ENCODE measurements at places on chromosomes 3 and 15.

DNA sequence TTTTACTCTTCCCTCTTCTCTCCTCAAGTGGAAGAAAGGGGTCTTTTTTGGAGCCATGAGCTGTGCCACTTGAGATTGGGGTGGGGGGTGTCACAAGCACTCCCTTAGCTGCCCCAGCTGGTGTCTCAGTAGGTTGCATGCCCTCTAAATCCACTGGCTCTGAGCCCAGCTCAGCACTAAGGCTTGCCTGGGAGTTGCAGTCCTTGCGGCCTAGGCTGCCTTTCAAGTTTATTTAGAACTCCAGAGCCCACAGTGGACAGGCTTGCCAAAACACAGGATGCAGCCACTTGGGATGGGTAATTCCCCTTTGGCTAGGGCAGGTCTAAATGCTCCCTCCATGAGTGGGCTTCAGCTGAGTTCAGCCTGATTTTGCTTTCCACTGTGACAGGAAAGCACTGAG, 24.7 kb downstream of the C3orf20 start:
- no peak for DNase-seq

DNA sequence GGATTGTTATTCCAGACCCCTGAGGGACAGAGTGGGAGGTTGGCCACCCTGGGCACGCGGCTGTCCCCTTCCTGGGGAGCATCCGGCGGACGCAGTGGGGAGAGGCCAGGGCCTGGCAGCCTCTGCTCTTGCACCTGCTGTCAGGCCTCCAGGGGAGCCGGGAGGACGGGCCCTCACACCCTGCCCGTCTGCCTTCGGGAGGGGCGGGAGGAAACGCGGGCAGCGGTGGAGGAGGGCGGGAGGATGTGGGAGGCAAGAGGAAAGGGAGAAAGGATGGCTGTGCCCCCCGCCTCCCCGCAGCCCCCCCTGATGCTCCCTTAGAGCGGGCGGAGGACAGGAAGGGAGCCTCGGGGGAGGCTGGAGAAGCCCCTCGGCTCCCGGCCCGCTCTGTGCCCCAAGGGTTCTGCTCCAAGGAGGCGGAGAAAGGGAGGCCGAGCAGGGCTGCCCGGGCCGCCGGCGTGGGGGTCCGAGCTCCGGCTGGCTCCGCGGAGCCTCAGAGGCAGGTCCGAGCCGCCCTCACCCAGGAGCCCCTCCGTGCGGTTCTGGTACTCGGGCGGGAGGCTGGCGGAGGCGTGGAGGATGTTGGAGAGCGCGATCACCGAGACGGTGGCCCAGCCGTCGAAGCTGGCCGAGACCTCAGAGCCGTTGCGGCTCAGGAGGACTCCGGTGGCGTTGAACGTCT, 40.9 kb downstream of the MUC20 start:
- no peak for DNase-seq

- DNase-seq: no peak
Observed at GRCh38 chr3:66396888-66397287, 103.9 kb downstream of the LRIG1 start.

- no peak for DNase-seq
Observed at GRCh38 chr3:119195911-119196310, 22.5 kb downstream of the UPK1B start.

DNA sequence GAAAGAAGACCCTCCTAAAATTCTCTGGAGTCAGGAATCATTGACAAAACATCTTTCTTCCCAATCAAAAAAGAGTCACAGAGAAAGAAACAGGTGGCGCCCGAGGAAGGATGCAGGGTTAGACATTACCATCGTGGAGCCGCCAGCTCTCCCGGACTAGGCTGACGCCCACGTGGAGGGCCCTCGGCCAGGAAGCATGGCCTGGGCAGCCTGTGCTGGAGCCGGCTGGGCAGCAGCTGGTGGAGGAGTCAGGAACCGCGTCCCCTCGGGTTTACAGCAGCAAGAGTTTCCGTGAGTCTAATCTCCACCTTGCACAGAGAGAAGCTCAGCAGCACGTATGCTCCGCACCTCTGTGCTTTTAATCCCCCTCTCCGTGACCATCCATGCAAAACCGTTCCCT, 533.7 kb upstream of the ATP11B start:
- DNase-seq: peak; percentile 12

- no peak for DNase-seq
Observed at GRCh38 chr3:69562020-69562419, 176.1 kb upstream of the FRMD4B start.

GRCh38 chr3:1506090-1506489, 413.3 kb downstream of the CNTN6 start:
- DNase-seq: no peak

DNA sequence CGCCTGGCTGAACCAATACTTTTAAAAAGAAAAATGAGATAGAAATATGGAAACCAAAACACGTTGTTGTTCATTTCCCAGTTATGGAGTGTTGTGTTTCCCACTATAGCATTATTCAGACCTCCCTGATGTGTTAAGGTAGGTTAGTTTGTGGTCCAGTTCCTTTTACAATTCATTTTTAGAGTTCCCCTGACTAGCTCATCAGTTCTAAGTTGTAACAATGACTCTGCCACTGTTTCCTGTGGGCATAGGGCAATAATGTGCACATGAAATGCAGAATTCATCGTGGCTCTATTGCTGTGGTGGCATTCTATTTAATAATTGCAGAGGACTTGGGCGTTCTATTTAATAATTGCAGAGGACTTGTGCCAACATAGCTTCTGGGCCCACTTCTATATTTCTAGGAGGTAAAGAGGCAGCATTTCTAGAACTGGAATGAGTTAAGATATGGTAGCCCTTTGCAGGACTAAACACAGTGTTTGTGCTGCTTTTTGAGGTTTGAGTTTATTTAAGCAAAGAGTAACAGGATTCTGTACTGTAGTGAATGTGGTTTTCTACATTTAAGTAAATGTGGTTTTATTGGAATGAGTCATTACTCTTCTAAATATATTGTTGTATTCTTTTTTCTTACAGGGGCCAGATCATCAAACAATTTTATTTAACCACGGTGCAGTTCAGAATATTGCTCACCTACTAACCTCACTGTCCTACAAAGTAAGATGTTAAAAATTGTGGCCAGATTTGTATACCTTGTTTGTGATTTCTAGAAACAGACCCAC, 47.5 kb downstream of the ARMC8 start:
- no peak for DNase-seq

DNA sequence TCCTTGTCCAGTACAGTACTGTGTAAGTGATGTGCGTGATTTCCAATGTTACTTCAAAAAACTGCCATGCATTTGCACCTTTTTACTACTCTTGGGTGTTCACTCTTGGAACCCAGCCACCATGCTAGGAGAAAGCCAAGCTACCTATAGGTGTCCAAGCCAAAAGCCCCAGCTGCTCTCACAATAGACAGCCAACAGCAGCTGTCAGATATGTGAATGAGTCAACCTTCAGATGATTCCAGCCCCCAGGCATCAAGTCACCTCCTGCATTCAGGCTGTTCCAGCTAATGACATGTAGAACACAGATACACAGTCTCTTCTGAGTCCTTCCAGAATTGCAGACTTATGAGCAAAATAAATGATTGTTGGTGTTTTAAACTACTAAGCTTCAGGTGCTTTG, 417.7 kb upstream of the TGFBR2 start:
- DNase-seq: no peak

DNA sequence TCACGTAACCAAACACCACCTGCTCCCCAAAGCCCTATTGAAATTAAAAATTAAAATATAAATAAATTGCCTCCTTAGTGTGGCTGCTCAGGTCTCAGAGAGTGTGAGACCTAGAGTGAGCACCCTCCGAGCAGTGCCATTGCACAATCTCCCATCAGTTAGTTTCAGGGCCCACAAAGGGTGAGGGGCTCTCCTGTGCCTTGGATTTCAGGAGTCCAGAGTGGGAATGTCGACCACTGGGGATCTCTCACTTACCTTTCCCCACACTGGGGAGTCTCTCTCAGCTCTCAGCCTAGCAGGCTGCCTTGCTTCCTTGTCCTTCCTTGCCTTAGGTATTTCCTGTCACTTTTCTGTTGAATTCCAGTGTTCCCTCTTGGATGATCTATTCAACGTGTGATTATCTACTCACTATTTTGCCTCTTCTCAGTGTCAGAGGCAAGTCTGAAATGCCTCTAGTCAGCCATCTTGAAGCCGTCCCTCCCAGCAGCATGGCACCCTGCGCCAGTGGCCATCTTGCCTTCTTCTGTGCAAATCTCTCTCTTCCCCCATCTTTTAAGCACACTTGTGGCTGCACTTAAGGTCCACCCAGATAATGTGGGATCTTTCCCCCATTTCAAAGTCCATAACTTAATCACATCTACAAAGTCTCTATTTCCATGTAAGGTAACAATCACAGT, 119.3 kb downstream of the LRRK1 start:
- no peak for DNase-seq

DNA sequence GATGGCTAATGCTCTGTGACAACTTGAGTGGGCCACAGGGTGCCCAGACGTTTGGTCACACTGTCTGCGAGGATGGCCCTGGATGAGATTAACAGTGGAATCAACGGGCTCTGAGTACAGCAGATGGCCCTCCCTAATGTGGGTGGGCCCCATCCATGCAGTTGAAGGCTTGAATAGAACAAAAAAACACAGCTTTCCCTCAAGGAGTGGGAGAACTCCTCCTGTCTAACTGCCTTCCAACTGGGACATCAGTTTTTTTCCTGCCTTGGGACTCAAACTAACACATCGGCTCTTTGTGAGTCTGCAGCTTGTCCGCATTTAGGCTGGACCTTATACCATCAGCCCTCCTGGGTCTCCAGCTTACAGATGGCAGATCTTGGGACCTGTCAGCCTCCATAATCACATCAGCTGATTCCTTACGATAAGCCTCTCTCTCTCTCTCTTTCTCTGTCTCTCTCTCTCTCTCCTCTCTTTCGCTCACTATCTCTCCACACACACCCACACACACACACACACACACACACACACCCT, 20.8 kb downstream of the FAM174B start:
- no peak for DNase-seq

All from NCI-H526 (cell line).